ENCODE measurements at places on chromosomes 2 and 18.

DNA sequence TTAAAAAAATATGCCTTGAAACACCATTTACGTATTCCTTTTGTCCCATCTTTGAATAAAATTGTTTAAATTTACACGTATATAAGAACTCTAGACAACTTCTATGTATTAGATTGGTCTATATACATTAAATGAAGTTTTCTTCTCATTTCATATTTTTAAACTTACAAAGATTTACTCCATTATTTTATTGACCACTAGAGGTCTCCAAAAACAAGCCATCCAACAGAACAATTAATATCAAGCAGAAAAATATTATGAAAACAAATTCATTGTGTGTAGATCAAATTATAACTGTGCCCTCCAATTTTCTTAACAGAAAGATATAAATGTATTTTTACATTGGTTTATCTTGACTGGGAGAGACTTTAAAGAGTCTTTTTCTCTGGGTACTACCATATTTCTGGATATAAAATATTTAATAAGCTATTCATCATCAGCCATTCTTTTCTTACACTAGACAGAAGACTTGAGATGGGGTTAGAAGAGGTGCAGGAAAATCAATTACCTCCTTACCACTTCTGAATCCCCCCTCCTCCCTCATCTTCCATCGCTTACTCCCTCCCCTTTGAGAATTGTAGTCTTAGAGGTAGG is 66.5 kb downstream of the DPP4 start:
- DNase-seq: no peak

DNA sequence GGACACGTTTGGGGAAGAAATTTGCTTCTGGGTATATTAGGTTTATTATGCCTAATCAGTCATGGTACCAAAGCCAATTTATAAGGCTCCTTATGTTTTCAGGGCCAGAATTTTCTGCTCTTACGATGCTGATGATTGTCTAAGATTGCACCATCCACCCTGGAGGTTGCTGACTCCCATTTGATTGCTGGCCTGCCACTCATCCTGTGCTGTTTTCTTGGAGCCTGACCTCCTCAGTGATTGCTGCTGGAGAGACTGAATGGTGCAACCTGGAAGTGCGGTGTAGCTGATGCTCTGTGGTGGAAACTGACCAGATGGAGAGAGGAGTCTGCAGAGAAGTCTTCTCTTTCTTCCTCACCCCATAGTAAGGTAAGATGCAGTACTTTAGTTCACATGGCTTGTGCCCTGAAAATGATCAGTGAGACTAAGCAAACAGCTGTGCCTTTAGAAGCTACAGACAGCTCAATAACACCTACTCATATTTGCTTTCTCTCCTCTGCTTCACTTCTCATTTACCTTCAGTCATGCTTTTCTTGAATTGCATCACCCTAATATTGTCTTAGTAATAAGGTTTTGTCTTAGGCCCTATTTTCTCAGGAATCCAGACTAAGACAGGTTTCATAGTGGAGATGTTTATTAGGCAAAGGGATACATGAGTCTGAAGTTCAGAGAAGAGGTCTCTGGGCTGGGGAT is 17.4 kb downstream of the ZNF24 start:
- no peak for DNase-seq

DNA sequence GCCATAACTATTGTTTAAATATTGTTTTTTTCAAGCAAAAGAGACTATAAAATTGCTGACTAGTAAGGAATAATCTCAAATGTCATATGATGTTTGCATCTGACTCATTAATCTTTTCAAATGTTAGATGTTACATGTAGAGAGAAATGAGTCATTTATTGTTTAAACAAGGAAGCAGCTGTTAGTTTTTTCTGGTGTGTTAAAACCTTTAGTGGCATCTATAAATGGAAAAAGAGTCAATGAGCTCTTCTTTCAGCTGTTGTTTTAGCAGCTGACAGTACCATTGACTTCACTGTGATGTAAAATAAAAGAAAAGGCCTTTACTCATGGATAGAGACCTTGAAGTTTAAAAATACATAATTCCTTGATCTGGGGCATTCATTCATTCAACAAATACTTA is 1.8 kb upstream of the KLHL41 start:
- DNase-seq: no peak

- no peak for DNase-seq
These were observed 71.7 kb downstream of the LONRF2 start for GRCh38 chr2:100250645-100251044.

- no peak for DNase-seq
These were observed 15.5 kb downstream of the FAM178B start for GRCh38 chr2:96970910-96971309.

GRCh38 chr18:22423878-22424564 is 6.3 kb upstream of the CTAGE1 start:
- no peak for DNase-seq

GRCh38 chr2:11754700-11755015 is 8.2 kb downstream of the LPIN1 start:
- no peak for DNase-seq

GRCh38 chr2:121627525-121628050 is 21.7 kb downstream of the CLASP1 start:
- no peak for DNase-seq

GRCh38 chr2:9656270-9656766 is 25.5 kb upstream of the YWHAQ start:
- no peak for DNase-seq

- DNase-seq: no peak
These were observed 37.4 kb downstream of the DNMT3A start for GRCh38 chr2:25304321-25304720.

GRCh38 chr2:85994421-85994777 is 105.6 kb upstream of the ST3GAL5 start:
- no peak for DNase-seq

DNA sequence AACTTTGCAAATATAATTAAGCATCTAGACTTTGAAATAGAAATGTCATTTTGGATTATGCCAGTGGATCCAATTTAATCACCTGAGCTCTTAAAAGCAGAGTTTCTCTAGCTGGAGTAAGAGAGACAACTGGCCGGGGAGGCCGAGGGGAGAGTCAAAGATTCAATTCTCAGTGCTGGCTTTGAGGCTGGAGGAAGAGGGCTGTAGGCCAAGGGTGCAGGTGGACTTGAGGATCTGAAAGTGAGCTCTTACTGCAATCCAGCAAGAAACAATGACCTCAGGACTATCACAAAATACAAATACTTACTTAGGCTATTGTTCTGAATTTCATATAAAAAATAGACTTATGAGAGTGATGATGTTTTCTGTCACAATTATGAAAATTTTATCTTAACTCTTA is 814.5 kb downstream of the CBLN2 start:
- no peak for DNase-seq

DNA sequence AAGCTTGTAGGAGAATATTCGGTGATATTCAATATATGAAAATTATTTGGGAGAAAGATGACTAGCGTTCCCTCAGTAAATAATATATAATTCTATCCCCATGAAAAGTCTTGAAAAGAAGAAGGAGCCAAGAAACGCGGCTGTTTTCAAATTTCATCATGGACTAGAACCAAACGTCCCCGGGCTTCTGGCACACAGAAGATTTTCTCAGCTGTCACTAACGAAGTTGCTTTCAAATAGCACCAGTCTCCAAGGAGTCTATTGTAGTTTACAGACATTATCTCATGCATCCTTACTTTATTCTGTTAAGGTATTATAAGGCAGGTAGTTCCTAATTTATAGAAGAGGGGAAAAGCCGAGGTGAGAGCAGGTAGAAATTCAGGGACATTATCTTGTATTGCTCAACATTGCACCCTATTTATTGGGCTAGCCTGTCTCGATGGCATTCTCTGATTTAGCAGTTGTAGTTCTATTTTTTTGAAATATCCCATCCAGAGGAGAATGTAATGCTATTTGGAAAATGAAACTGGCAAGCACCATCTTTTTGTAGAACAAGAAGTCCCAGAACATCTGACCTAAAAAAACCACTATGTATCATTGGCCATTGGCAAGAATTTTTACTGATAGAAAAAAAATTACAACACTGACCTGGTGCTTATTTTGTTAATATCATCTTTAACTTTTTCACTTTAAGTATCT is 198.1 kb upstream of the RASGRP3 start:
- no peak for DNase-seq

GRCh38 chr2:227397562-227397961 is 9.8 kb upstream of the SCYGR1 start:
- DNase-seq: no peak

- no peak for DNase-seq
These were observed 72.6 kb downstream of the UGP2 start for GRCh38 chr2:63914311-63914710.

- no peak for DNase-seq
These were observed 1.0 kb downstream of the ZDBF2 start for GRCh38 chr2:206275312-206276055.

- DNase-seq: no peak
These were observed 95.2 kb downstream of the LBH start for GRCh38 chr2:30326497-30326896.

DNA sequence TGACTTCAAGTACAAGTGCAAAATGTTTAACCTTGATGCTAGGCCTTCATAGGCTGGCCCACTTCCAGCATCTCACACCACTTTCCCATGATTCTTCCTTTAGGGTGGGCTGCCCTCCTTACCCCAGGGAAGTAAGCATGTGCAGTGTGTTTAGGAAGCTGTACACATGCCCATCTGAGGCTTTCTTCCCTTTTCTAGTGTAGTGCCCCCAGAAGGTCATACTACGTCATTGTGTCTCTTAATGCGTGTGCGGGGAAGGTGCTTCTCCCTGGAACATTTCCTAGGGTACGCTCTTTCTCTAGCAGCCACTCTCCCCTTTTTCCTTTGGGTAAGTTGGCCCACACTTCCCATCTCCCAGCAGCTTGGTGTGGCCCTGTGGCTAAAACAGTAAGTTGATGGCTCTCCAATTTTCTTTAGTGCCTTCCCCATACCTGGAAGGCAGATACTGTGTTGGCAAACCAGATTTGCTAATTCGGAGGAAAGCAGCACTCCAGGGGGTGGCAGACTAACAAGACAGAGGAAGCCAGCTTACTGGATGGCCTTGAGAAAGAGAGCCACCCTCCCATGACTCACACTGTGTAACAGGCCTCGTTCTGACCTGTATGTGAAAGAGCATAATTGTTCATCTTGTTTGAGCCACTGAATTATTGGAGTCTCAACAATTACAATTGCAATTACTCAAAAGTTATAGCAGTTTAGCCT is 1.1 kb upstream of the SULT6B1 start:
- no peak for DNase-seq

- no peak for DNase-seq
These were observed 318.8 kb upstream of the FIGN start for GRCh38 chr2:164054651-164055050.

DNA sequence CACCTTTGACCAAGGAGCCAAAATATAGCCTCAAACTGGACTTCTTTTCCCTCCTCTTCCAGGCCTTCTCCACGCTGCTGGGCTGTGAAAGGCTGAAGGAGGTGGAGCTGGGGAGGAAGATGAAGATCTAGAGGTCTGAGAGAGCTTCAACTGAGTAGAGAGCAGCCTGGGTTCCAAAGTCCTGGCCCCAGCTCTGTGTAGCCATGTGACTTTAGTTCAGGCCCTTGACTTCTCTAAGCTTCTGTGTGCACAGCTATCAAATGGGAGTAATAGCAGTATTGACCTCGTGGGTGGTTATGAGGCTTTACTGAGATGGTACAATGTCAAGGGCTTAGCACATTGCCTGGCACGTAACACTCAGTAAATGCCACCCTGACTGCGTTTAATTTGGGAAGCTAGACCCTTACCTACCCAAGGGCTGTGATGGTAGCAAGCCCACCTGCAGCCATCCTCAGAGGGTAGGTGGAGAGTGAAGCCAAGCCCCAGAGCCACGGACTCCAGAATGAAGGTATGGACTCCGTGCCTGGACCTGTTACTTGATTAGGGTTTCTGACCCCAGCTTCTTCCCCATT is 38.4 kb downstream of the SERTAD2 start:
- no peak for DNase-seq

DNA sequence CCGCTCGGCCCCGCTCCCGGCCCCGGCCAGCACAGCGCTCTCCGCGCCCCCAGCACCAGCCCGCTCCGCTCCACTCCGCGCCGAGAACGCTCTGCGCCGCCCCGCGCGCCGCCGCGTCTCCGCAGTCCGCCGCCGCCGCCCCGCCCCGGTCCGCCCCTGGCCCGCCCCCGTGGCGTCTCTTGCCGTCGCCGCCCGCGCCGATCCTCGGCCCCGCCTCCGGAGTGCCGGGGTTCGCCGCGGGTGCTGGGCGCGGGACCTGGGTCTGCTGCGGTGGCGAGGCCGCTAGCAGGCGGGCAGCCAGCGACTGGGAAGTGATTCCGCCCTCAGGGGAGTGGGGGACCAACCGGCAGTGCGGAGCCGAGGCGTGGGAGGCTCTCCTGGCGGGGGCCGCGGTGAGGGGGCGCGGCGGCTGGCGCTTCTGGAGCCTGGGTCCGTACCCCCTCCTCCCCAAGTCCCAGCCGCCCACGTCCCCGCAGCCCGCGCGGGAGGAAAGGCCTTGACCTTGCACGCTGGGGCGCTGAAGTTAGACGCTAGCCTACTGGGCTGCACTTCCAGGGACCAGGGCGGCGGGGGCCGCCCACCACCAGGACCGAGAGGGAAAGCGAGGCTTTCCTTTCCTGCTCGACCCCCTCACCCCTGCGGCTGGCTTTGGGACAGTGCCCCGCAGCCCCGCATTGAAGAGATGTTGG is at the start of gene HS6ST1:
HS6ST1 (minus strand) TSS at position 93 of the 689 bp plus-strand sequence. CDS start 305 bp downstream, outside the sequence.
- DNase-seq: peak; percentile 83

DNA sequence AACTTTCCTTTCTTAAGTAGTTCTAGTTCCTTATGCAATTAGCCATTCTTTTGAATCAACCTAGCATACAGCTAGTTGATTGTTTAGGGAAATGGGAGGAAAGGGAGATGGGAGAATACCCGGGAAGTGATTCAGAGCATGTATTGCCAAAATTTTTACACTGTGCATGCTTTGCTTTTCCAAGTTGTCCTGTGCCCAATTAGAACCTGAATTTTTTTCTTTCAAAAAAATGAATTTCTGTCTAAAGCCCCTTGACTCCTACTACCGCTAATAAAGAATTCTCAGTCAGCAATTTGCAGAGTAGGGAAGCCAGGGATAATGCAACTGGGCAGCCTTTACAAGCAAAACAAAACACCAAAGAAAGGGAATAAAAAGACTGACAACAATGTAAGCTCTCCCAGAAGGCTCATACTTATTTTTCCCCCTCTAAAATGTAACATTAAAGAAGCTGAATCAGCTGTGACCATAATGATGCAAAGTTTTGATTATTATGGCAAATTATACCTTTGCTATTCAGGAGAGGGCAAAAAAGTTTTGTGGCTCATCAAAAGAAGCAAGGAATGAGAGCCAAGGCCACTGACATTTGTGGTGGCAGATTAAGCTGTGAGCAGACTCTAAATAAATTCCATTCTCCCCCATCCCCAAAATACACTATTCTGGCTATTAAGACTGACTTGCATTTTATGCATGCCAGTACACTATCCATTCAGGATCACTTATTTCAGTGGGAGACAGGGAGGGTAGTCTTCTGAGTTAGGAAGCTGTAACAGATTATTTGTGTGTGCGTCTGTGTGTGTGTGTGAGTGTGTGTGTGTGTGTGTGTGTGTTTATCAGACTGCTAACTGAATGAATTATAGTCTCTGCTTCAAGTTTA is 174.3 kb downstream of the ERBB4 start:
- DNase-seq: no peak

- DNase-seq: no peak
These were observed 17.3 kb upstream of the B3GNT7 start for GRCh38 chr2:231378026-231378722.

GRCh38 chr2:86441392-86441881 is 266 bp downstream of the KDM3A start:
- DNase-seq: no peak
